Stimulated activated CD4-positive, alpha-beta T cell treated with anti-CD3 and anti-CD28 coated beads, Interleukin-12 subunit alpha, Interleukin-12 subunit beta, amount 100 ng/mL, for 4 hours (primary cell): ENCODE measurements at places on chromosomes 1 and 21.

- DNase-seq = no peak
These were observed 3.9 kb downstream of the LAMB3 start for GRCh38 chr1:209648346-209648745.

DNA sequence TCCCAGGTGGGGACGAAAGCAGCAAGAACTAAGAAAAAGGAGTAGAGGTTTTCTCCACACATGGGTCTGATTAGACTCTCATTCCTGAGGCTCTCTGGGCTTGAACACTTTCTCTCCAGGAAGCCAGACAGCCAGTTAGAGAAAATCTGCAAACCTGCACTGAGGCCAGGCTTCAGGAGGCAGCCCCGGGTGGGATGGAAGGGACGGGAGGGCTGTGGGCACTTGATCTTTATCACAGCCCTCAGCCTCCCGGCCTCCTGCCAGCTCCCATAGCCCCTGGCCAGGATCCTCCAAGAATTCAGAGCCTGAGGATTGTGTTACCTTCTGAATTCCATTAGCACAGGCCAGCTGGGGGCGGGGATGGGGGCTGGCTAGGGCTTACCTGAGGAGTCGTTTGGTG lies 40.1 kb downstream of the SERTAD4 start:
- no peak for DNase-seq

DNA sequence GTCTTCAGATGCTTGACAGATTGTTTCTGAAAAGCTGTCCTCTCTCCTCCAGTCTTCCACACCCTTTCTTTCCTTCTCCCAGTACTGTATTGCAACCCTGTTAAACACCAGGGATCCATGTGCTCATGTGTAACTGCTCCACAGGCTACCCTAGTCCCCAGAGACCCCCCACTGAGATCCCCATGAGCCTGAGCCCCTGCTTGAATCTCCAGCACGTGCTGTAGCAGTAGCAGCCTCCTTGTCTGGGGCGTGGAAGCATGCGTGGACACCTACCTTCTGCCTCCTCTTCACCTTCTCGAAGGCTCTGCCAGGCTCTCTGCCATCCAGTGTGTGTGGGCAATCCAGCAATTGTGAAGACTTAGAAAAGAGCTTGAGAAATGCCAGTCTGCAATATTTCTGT lies 25.2 kb downstream of the GPR137B start:
- DNase-seq = no peak

DNA sequence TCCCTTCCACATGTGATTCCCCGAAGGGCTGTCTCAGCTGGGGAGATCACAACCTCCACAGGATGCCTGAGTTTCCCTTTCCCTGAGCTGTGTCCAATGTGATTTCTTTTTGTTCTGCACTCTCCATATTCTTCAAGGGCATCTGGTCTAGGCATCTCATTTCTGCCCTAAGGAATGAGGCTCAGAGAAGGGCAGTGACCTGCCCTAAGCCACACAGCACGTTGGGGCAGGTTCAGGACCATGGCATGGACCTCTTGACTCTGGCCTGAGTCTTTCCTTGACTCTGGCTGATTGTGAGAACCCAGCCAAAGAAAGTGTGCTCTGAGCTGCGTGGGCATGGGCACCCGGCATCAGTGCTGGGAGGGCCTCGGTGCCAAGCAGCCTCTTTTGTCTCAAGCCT lies 590.3 kb downstream of the PTPRU start:
- DNase-seq = no peak

GRCh38 chr1:159825564-159825963 lies 1.1 kb upstream of the SLAMF8 start:
- no peak for DNase-seq

DNA sequence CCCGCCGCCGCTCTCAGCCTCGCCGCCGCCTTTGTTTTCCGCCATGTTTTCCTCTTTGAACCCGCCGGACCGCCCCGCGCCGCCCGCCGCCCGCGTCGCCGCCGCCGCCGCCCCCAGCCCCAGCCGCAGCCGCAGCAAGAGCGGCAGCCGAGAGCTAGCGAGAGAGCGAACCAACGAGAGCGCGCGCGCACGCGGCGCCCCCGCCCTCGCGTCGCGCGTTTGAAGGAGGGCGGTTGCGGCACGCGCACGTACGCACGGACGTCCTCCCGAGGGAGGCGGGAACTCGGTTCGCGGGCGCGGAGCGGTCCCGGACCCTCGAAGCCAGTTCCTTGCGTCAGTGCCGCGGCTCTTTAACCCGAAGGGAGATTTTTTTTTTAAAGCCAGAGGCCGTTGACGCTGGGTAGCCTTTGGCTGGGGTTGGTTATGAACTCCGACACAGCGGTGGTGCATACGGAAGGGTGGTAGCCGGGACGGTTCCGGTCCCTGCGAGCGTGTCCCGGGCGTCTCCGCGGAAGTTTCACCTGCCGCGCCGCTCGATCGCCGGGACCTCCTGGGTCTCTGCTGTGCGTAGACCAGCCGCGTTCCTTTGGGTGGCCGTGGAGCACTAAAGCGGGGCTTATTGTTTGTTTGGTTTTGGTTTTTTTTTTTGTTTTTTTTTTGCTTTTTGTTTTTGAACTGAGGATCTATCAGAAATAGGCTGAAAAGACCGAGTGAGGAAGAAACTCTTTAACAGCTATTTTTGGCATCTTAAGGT lies at the start of gene TRIM33:
Gene TRIM33 (minus strand): TSS at position 172 of the 754 bp plus-strand sequence. CDS start 127 bp downstream, at position 45.
- peak; percentile 91 for DNase-seq

DNA sequence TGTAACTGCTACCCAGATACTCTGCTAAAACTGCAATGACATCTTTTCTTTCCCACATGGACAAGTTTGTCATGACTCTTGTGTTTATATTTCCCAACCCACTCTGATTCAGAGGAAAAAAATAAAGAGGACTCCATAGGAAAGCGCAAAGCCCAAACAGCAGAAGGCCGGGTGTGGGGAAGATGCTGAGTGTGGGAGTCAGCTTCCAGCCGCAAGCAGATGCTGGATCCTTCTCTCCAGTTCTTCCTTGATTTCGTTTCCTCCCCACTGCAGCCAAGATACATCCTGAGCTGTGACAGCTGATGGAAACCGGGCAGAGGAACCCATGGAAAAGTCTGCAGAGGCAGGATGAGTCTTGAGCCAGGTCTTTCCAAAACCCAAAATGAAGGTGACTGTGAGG lies 498.2 kb downstream of the PLPP3 start:
- DNase-seq = no peak

DNA sequence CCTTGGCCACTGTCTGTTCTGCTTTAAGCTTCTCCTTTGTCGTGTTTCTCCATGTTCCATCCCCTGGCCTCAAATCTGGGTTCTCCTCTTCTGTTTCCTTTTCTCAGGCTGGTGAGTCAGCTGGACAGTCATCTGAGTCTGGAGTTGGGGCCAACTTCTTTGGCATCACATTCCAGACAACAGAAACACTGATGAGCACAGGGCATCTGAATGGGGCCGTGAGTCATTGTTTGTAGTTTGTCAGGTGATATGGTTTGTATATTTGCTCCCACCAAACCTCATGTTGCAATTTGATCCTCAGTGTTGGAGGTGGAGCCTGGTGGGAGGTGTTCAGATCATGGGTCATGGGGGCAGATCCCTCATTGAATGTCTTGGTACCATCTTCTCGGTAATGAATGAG lies 14.3 kb upstream of the OLIG2 start:
- no peak for DNase-seq

DNA sequence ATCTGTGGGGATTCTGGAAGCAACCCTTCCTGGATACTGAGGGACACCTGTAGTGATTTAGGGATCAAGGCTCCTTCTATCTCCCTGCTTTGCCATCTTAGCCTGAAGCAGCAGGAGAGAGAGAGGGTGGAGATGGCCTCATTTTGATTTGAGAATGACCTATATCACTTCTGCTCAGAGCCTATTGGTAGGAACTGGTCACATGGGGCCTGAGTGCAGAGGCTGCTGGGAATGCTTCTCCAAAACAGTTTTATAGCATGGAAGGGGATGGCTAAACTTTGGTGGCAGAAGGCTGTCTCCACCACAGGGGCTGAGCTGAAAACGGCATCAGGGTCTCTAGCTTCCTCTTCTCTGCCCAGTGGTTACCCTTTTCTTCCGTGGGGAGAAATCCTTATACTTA lies 105.8 kb downstream of the TBX19 start:
- no peak for DNase-seq

- no peak for DNase-seq
These were observed 287.0 kb downstream of the GPATCH2 start for GRCh38 chr1:217343907-217344306.

DNA sequence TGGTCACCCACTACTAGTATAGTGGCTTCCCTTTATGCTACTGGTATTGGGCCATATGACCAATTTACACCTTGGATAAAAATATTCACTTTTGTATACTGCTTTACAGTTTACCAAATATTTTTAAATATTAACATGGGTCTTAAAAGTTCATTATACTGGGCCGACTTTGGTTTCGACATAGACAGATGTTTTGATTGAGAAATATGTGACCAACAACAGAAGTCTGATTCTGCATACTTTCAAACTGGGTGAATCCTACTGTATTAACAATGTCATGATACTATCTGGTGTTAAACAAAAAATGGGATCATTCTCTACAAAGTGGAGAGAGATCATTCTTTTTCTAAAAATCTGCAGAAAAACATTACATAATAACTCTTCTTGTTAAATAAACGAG lies 134.8 kb downstream of the AKT3 start:
- DNase-seq = no peak

- DNase-seq = no peak
These were observed 161.8 kb downstream of the DPYD start for GRCh38 chr1:97759078-97759477.

DNA sequence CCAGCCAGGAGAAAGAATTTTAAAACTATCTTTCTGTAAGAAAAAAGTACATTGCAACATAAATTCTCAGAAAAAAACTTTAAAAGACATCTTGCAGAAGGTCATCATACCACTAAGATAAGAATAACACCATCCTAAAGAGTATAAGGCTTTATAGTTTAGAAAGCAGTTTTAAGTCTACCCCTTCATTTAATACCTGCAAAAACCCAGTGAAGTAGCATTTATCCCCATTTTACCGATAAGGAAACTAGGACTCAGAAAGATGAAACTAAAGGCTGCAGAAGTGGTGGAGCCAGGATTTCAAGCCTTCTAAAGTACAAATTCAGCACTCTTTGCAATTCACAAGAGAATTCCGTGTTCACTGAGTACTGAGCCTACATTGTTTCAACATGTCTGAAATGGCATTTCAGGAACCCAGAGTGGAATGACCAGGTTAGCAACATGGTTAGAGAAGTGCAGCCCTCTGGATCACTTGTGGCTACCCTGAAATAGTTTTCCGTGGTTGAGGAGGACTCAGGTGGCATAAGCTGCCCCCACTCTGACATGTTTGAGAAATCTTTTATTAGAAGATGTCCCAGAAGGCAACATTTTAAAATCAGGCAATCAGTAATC lies 6.7 kb downstream of the MYCL start:
- no peak for DNase-seq

DNA sequence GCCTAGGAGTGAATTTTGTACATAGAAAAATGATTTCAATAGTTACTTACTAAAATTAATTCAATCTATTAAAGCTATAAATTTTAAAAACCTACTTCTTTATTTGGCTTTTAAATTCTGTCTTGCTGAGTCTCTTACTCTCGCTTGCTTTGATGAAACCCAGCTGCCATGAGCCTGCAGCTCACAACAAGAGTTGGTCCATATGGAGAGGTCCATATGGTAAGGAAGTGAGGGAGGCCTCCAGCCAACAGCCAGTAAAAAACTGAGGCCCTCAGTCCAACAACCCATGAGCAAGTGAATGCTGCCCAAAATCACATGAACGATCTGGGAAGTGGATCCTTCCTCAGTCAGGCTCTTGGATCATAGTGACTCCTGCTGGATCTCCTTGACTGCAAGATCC lies 89.9 kb upstream of the CXADR start:
- no peak for DNase-seq

GRCh38 chr1:184854496-184855140 lies 100.0 kb upstream of the EDEM3 start:
- no peak for DNase-seq

DNA sequence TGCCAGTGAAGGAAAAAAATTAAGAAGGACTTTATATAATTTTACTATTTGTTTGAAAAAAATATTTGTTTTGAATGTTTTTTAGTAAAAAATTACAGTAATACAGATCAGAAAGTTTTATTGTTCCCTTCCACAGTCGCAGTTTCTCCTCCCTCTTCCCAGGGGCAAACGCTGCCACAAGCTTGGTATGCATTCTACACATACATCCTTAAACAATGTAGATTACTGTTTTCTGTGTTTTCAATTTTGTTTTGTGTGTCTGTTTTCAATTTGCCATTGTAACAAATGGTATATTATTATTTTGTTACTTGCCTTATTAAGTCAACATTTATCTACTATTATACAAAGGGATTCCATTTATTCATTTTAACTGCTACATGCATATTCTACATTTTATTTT lies 257.1 kb downstream of the HMCN1 start:
- DNase-seq = no peak

GRCh38 chr1:19772053-19772452 lies 27.7 kb downstream of the TMCO4 start:
- no peak for DNase-seq

DNA sequence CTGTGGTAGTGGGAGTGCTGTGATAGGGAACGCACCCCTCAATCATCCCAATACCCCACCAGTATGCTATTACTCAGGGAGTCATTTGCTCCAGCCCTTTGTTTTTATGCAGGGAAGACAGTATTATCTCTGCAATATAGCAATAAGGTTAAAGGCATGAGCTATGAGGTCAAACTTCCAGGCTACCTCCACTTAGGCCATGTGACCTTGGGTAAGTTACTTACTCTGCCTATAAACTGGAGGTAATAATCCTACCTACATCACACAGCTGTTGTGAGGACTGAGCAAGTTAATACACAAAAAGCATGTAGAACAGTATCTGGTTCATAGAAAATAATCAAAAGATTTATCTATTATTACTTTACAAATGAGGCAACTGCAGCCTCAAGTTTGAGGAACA lies 30.1 kb downstream of the MEF2D start:
- no peak for DNase-seq

DNA sequence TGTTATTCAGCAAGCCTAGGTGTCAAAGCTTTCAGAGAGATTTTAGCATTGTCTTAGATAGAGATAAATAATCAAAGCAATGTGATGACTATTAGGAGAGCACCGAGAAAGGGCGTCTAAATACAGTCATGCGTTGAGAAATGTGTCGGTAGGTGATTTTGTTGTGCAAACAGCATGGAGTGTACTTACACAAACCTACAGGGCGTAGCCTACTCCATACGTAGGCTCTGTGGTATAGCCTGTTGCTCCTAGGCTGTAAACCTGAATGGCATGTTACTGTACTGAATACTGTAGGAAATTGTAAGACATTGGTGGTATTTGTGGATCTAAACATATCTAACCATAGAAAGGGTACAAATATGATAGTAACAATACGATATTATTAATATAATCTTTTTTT lies 31.8 kb downstream of the KIF1B start:
- no peak for DNase-seq

- no peak for DNase-seq
These were observed 13.1 kb downstream of the RNF220 start for GRCh38 chr1:44418022-44418673.

DNA sequence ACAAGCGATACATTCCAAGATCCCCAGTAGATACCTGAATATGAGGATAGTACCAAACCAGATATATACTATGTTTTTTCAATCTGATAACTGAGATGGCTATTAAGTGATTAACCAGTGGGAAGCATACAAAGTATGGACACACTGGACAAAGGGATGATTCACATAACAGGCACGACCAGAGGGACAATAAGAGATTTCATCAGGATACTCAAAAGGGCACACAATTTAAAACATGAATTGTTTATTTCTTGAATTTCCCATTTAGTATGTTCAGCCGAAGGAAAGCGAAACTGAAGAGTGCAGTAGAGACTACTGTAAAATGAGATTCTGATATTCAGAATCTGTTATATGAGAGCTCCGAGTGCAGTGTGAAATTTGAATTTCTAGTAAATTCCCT lies 10.6 kb downstream of the ZZZ3 start:
- no peak for DNase-seq

GRCh38 chr1:114218361-114219171 lies 64.9 kb upstream of the SYT6 start:
- DNase-seq = no peak
